ENCODE measurements at places on chromosomes 6 and 20.

- DNase-seq: no peak
Observed at GRCh38 chr20:41669708-41670263, 51.6 kb upstream of the CHD6 start.

- no peak for DNase-seq
Observed at GRCh38 chr6:95417856-95418255, 159.5 kb upstream of the MANEA start.

DNA sequence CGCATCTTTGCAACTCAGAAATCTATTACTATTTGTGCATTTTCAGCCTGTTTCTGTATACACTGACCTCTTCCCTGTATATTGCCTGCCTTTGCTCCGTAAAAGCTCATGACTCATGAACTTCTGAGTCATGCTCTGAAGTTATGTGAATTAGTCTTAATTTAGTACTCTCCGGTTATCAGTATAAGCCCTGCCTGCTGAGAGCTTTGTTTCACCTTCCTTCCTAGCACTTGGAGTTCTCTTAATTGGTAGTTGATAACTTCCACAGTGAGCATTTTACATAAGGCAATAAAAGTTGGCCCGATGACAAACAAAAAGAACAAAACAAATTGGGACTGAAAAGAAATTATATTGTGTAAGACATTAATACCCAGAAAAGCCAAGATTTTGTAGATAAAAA lies 231.4 kb downstream of the GJA1 start:
- peak; percentile 39 for DNase-seq

DNA sequence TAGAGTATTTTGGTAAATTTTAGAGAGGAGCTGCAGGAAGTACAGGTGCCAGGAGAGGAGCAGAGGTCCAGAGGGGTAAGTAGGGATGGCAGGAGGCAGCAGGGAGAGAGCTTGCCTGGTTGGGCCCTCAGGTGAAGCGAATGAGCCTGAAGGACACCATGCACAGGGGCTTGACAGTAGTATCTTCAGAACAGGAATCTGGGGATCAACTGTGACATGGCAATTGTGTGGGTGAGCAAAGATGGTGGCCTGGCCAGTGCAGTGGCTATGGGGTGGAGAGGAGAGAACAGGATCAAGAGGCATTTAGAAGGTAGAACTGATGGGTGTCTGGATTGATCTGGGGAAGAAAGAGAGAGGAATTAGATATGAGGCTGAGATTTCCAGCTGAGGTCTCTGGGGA lies 68.7 kb upstream of the RNF24 start:
- DNase-seq: no peak

DNA sequence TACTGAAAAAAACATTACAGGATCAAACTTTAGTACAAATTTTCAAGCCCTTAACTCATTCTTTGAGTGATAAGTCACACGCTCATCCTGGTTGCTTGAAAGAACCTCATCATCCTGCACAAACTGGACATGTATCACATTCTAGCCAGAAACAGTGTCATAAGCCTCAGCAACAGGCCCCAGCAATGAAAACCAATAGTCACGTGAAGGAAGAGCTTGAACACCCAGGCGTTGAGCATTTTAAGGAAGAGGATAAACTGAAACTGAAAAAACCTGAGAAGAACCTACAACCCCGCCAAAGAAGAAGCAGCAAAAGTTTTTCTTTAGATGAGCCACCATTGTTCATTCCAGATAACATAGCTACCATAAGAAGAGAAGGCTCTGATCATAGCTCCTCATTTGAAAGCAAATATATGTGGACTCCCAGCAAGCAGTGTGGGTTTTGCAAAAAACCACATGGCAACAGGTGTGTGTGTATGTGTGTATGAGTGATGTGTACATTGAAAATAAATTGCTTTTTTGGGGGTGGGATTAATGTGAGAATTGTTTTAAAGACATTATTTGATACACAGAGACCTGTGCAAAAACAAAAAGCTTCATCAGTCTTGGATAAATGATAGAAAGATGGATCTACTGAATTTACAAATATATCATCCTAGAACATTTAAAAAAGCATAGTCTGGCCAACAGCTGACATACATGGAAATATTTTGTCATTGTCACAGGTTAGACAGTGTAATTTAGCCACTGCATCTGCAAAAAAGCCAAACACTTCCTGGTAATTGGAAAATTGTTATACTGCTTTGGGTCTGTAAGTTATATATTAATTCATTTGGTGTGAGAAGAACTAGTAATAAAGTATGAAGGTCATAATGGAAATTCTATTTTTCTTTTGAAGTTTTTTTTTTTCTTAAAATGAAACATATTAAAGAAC lies 50.1 kb downstream of the PHF3 start:
- no peak for DNase-seq

DNA sequence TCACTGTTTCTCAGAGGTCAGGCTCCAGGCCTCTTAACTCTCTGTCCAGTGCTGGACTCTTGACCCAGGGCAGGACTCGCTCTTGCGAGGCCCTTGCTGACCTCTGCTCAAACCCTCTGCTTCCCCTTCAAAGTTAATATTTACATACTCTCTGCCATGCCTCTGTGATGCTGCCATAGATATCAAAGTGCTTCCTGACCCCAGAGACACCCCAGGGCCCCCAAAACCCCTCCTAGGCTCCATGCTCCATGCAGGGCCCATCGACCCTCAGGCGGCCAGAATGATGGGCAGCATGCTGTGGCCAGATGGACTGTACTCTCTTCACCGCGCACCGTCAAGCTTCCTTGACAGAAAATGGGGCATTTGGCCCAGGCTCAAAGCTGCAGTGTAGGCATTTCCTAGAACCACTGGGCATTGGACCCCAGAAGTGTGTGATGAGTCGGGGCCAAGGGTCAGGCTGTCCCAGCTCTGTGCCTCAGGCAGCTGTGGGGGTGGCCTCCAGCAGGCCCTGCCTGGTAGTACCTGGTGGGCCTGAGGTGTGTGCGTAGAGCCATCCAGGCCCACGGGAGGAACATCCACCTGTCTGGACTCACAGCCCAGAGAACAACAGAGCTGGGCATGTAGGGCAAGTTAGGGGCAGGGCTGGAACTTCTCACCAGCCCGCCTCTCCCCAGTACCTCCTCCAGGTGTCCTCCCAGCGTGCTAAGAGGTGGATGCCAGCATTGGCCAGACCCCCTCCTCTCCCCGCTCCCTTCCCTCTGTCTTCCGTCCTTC lies 142.8 kb downstream of the VEGFA start:
- DNase-seq: no peak

GRCh38 chr6:51199105-51199552 lies 380.5 kb downstream of the TFAP2B start:
- DNase-seq: no peak

- no peak for DNase-seq
Observed at GRCh38 chr6:150352321-150353296, 16.2 kb upstream of the IYD start.

GRCh38 chr6:157539900-157540752 lies 159.1 kb downstream of the ZDHHC14 start:
- DNase-seq: no peak

DNA sequence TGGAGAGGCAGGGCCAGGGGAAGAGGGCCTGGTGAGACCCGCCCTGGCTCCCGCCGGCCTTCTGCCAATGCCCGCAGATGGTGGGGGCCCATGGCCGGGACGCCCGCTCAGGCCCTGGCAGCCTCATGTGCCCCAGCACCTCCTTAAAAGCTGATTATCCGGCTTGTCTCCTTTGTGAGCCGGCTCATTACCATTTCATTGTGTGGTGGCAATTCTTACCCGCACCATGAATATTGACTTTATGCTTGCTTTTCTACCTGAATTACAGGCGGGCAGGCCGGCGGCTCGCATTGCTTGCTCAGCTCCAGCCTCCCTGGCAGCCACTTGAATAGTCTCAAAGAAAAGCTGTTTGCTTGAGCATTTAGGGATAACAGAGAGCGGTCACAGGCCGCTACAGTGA lies 120.0 kb upstream of the JAG1 start:
- no peak for DNase-seq

- no peak for DNase-seq
Observed at GRCh38 chr6:117890172-117890571, 16.9 kb upstream of the SLC35F1 start.

DNA sequence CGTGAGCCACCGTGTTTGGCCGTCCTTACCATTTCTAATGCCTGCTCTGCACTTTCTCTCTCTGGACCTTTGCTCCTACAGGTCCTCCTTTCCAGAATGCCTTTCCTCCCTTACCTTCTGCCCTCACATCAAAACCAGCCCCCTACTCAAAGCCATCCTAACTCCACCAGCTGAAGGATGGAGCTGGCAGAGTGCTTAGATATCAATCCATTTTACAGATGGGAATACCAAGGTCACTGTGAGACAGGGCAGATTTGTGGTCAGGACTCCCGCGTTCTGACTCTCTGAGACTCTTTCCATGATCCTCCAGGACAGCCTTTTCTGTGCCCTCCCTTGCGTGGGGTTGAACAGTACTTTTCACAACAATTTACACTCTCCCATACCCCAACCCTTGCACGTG lies 41.7 kb upstream of the SCRT2 start:
- no peak for DNase-seq

GRCh38 chr6:18062733-18063132 lies 59.7 kb downstream of the NHLRC1 start:
- no peak for DNase-seq

GRCh38 chr20:46951840-46952497 lies 57.3 kb downstream of the EYA2 start:
- DNase-seq: no peak

GRCh38 chr6:148998704-148999103 lies 251.9 kb downstream of the UST start:
- DNase-seq: no peak

GRCh38 chr20:57517904-57518303 lies 7.0 kb downstream of the CTCFL start:
- no peak for DNase-seq

DNA sequence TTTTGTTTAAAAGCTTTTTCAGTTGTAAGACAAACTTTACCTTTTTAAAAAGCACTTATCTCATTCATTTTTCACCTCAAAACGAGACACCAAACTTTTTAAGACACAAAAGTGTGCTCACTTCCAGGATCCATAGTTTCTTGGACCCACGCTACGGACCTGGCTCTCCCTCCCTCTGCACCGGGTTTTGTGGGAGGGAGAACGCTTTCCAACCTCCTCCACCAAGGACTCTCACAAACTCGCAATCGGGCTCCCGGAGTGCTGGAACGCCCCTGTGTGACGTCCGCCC lies 436 bp downstream of the CAGE1 start:
- DNase-seq: peak; percentile 45

GRCh38 chr6:36025932-36026327 lies 1.5 kb upstream of the SLC26A8 start:
- peak; percentile 37 for DNase-seq

DNA sequence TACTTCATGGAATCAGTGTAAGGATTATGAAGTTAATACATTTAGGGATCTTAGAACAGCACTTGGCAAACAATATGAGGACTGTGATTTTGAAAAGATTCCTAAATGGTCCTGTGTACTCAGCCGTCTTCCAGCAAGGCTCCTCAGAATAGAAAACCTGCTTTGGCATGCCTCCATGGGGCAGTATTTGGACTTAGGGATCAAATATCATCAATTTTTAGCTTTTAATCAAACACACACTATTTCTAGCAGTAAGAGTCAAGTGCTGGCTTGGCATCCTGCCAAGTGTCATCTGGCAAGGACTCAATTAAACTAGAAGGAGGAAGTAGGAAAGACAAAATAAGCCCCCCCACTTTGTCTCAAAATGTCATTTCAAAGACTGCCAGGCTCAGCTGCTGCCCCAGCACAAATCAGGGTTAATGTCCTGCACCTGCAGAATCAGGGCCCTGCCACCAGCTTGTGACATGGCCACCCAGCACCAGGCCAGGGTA lies 40.8 kb downstream of the IYD start:
- no peak for DNase-seq

GRCh38 chr6:29517245-29517644 lies 29.5 kb upstream of the MAS1L start:
- no peak for DNase-seq

DNA sequence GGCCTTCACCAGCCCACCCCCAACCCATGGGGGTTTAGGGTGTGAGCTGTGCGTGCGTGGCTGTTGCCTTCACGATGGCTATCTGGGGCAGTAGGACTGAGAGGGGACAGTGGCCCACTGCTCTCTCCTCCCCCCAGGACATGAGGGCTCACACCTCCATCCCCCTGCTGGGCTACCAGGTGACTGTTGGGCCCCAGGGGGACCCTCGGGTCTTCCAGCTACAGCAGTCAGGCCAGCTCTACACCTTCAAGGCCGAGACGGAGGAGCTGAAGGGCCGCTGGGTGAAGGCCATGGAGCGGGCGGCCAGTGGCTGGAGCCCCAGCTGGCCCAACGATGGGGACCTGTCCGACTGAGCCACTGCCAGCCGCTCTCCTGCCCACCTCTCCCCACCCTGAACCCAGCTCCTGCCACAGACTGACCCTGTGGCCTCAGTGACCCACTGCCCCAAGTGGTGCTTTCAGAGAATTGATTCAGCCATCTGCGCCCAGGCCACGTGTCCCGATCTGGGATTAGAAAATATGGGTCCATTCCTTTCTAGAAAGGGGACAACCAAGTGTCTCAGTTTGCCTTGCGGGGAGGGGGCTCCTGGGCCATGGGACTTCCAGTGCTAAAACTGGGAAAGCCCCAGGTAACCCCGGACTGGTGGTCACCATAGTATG lies 22.5 kb downstream of the FGD2 start:
- DNase-seq: no peak

DNA sequence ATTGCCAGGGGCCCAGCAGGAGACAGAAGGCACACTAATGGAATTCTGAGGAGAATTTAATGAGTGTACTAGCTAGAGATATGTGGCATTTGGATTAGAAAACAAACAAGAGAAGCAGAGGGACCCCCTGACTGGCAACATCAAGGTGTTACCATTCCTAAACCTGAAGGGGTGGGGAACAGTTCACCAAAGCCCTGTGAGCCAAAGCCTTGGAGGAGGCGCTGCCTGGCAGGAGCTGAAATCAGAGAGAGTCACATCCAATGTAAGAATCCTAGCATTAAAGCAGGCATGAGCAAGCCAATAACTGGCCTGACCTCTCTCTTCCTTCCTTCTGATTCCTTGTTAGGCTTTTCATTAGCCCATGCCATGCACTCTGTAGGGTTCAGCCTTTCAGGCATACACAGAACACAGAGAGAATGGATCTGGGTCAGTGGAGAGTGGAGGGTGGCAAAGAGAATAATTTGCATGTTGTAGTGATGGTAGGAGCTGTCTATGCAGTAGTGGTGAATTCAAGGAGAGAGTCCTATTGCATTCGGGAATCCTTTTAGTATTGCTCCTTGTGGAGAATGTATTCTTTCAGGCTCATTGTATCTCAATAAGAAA lies 367.2 kb upstream of the MAN1A1 start:
- DNase-seq: no peak

Data from HTR-8/SVneo (cell line).